ENCODE measurements at places on chromosomes 2 and 18.

DNA sequence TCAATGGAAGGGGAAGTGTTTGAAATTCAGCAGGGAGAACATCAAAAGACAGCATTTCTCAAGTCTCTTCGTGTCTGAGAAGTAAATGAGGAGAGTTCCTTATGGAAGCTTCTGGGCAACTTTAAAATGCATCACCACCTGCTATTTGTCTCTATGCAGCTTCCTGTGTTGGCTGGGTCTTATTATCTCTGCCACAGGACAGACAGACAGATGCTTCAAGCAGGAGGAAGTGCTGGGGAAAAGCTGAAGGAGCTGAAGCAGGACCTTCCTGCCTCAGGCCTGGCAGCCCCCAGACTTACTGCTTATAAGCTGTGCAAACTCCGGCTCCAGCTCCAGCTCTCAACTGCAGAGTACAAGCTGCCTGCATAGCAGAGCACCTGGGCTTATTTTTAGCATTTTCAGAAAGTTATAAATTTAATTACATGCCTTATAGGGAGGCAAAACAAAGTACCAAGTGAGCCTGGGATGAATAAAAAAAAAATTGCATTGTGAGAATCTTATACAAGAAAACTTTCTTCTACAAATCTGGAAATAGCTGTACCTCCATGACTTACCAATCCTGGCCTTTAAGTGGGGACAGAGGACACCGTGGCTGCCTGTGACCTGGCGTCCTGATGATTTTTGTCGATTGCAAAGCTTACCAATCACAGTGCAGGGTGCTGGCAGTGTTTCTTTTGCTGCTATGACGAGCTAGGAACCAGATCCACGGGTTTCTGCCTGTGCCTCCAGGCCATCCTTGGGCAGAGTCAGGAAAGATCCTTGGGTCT, 206.3 kb downstream of the SEPTIN10 start:
- no peak for DNase-seq

GRCh38 chr2:205494537-205495235, 187.6 kb upstream of the NRP2 start:
- no peak for DNase-seq

- DNase-seq: no peak
Measured at GRCh38 chr2:42726680-42727079, 37.3 kb downstream of the OXER1 start.

GRCh38 chr2:72696559-72696958, 129.3 kb downstream of the EXOC6B start:
- no peak for DNase-seq

DNA sequence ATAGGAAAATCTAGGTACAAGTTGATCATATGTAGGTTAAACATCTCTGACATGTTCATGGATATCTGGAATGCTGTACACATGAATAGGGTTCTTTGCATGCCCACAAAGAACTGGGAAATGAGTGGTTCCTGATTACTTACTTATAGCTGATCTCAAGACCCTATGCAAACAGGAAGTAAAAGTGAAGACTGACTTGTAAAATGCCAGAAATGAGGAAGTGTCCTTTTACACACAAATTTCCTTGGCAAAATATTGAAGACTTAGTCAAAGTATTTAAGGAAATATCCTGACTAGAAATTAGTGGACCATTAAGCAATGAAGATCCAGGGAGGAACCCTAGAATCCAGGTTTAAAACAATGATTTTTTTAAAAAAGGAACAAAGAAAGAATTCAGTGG, 203.7 kb upstream of the DLGAP1 start:
- DNase-seq: no peak
